NK-92 treated with Interleukin-12 subunit alpha and Interleukin-12 subunit beta, amount 100 ng/mL, for 24 hours (cell line): ENCODE measurements at places on chromosomes 6 and 20.

- DNase-seq: no peak
These were observed 24.2 kb downstream of the RBM24 start for GRCh38 chr6:17305219-17306001.

GRCh38 chr20:52411611-52412010 is 220.0 kb upstream of the ZFP64 start:
- DNase-seq: no peak

- DNase-seq: no peak
These were observed 84.5 kb downstream of the DNAH8 start for GRCh38 chr6:38799529-38800184.

DNA sequence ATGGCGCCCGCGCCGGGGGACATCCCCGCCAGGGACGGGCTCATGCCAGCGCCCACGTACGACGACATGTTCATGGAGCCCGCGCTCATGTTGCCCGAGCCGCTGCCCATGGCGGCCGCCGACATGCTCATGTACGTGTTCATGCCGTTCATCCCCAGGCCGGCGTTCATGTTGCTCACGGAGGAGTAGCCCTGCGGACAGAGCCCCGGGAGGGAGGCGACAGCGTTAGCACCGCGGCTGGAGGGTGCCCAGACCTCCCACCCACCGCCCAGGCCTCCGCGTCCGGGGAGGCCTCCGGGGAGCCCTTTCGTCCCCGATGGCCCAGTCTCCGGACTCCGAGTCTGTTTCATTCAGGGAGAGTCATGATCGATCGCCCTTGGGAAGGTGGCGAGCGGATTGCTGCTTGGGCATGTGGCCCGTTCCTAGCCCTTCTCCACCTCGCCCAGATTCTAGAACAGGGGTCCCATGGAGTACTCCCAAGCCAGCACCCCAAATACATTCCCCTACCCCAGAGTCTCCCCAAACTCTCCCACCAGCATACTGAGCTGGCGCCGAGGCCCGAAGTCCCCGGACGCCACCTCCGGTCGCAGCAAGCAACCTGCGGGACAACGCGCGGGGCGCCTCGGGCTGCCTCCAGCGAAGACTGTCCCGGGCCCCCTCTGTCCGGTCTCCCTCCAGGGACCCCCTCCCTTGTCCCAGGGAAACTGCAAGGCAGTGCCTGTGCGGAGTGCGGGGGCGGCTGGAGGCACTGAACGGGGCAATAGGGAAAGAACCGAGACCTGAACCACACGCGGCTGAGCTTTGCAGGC is 1.2 kb downstream of the FOXA2 start:
- no peak for DNase-seq

DNA sequence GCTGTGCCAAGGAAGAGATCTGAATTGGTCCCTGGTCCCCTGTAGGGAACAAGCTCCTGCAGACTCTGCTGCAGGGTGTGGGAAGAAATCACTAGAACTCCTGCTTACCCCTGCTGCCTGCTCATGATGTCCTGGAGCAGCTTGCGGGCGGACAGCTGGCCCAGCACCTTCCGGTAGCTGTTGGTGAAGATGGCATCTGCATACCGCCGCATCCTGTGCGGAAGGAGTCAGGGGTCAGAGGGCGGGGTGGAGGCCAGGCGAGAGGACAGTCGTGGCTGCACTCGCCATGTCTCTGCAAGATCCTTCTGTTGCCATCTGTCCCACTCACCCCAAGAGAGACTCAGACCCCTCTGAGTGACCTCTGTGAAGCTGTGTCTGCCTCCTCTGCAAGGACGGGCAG is 5.3 kb downstream of the GHRH start:
- no peak for DNase-seq

- no peak for DNase-seq
These were observed 637.1 kb downstream of the UTRN start for GRCh38 chr6:144922120-144922722.

GRCh38 chr6:108652375-108652774 is 91.7 kb downstream of the FOXO3 start:
- DNase-seq: no peak

- DNase-seq: no peak
These were observed 55.1 kb upstream of the HBS1L start for GRCh38 chr6:135109761-135110160.

GRCh38 chr6:143090314-143091044 is 29.8 kb downstream of the AIG1 start:
- no peak for DNase-seq

DNA sequence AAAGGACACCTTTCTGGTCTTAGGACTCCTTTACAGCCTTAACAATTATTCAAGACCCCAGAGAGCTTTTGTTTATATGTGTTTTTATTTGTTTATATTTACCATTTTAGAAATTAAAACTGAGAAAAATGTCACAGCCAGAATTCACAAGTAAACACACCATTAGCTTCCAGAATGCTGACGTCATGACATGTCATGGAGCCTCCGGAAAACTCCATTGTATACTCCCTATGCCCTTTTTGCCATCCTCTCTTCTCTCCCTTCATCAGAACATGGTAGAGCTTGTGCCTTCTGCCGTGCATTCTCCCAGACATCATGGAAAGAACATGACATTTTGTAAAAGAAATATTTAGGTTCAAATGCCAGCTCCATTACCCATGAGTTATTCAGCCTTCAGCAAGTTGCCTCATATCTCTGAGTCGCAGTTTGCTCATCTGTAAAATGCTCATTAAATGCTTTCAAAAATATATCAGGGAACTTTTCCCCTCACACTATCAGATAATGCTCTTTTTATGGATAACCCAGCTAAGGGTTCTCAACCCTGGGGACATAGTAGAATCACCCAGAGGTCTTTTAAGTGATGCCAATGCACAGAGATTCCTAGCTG is 27.8 kb downstream of the TNFAIP3 start:
- no peak for DNase-seq

DNA sequence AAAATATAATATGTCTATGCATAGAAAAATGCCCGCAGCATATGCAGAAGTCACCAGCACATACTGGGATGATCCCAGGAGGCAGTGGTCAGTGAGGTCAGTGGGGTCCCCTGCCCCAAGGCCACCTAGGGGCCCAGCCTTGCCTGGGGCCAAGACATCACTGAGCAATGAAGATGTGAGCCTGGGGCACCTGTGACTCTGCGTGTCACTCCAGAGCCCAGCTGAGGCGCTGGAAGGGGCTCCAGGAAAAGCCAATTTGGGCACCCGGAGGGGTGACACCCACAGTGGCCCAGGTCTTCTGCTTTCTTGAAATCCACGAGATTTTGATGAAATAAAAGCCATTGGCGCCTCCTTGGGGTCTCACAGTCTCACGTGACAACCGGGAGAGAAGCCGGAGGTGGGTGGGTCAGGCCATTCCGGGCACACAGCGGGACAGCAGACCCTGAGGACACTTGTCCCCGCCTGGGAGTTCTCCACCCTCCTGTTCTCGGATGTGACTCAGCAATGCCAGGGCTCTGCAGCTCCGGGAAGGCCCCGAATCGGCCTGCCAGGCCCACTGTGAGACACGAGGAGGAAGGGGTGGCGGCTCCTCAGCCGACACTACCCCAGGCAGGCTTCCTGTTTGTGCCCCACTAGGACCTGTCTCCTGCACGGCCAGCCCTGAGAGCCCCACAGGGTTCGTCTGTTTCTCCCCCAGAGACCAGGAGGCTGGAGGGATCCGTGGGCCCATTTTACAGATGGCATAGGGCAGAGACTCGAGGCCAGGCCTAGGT is 24.4 kb upstream of the SLCO4A1 start:
- peak; percentile 85 for DNase-seq

GRCh38 chr6:146592451-146592850 is 6.3 kb upstream of the ADGB start:
- no peak for DNase-seq

DNA sequence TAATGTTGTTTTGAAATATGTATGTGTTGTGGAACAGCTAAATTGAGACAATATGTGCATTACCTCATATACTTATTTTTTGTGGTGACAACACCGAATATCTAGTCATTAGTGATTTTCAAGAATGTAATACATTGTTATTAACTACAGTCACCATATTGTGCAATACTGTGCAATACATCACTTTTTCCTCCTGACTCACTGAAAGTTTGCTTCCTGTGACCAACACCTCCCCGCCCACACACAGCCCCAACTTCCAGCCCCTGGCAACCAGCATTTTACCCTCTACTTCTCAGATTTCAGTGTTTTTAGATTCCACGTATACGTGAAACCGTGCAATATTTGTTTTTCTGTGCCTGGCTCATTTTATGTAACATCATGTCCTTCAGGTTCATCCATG is 627.9 kb downstream of the PRKN start:
- peak; percentile 54 for DNase-seq

- DNase-seq: no peak
These were observed 39.2 kb upstream of the NHSL1 start for GRCh38 chr6:138538390-138539031.

- DNase-seq: no peak
These were observed 65.6 kb downstream of the ZNF292 start for GRCh38 chr6:87220997-87221396.

DNA sequence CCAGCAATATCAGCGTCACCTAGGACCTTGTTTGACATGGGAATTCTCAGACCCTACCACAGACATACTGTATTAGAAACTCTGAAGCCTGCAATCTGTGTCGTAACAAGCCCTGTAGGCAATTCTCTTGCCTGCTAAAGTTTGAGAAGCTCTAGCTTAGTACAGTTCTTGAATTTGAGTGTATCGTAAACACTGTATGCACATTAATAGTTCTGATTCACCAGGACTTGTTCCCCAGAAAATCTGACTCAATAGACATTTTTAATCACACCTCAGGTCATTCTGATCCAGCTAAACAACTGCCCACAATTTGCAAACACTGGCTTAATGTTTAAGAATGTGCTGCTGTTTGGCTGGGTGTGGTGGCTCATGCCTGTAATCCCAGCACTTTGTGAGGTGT is 414.3 kb downstream of the TFAP2A start:
- no peak for DNase-seq

GRCh38 chr6:28896505-28897368 is 27.0 kb downstream of the TRIM27 start:
- DNase-seq: peak; percentile 54

GRCh38 chr6:84462698-84463097 is 235.3 kb upstream of the CEP162 start:
- no peak for DNase-seq
